Testis (tissue), 5 donors: ENCODE measurements at places on chromosomes 6 and 20. TPM values are rescaled to one million over a fixed set of nuclear protein-coding genes. Genes with fewer than 3 reads are reported as not detected.

GRCh38 chr6:53731866-53732636, 62.8 kb upstream of the LRRC1 start:
- H3K36me3 ChIP-seq, result no peaks in the 10 kb centered on the region
- H3K4me1 ChIP-seq, result peaks cover 5% of the 10 kb centered on the region
- DNase-seq, result no peak
- no peak overlapping the region for H3K27ac ChIP-seq
- H3K4me3 ChIP-seq, result no peak overlapping the region

GRCh38 chr20:8127553-8128255, 4.4 kb upstream of the PLCB1 start:
- H3K27me3 ChIP-seq, result no peaks in the 10 kb centered on the region
- H3K36me3 ChIP-seq, result no peaks in the 10 kb centered on the region
- no peak overlapping the region for H3K27ac ChIP-seq
- no peaks in the 10 kb centered on the region for H3K4me1 ChIP-seq
- H3K4me3 ChIP-seq, result no peak overlapping the region
- DNase-seq, result no peak

FAM162B gene
- polyA plus RNA-seq, result 9.4 TPM

DNA sequence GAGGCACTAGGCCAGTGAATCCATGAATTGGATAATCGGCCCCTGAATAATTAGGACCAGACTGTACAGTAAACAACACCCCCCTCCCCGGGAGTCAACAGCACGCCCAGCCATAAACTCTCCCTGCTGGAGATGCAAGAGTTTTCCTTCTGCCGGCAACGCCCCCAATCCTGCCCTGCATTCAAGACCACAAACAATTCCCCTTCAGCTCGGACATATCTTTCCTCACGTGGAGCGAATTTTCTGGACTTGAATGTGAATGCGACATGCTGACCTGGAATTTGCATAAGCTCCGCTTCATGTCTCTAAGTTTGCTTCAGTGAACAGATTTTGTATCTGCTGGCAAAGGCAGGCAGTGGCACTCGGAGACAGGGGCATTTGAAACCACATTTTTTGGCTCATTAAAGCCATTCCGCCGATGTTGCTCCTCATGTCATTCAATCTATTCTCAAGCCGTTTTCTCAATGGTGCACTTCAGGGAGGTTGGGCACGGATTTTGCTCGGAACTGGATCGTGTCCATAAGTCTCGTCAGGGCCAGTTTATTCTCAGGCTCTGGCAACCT, 38.0 kb upstream of the GMPR start:
- peaks cover 8% of the 10 kb centered on the region for H3K4me1 ChIP-seq
- peak overlapping the region; percentile 36 for H3K27ac ChIP-seq
- no peaks in the 10 kb centered on the region for H3K36me3 ChIP-seq

DNA sequence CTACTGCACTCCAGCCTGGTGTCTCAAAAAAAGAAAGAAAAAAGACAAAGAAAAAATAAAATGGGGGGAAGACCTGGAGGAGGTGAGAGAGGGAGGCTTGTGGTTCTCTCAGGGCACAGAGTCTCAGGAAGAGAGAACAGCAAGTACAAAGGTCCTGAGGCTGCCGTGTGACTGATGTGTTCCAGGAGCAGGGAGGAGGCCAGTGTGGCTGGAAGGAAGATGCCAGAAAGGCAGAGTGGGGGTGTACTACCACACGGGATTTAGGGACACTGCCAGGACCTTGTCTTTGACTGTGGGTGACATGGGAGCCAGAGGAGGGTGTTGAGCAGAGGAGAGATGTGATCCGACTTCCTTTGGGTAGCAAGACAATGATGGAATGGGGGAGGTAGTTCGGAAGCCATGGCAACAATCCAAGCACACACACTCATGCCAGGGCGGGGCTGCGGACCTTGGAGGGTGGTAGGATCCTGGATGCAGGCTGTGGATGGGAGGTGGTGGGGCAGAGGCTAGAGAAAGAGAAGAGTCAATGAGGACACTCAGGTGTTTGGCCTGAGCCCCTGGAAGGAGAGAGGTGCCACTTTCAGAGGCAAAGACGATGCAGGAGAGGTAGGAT, 136.4 kb upstream of the PTPN1 start:
- no peaks in the 10 kb centered on the region for H3K36me3 ChIP-seq
- no peaks in the 10 kb centered on the region for H3K27me3 ChIP-seq
- no peak overlapping the region for H3K4me3 ChIP-seq

HMGCLL1 gene
- polyA plus RNA-seq, result 2.2 TPM

DNA sequence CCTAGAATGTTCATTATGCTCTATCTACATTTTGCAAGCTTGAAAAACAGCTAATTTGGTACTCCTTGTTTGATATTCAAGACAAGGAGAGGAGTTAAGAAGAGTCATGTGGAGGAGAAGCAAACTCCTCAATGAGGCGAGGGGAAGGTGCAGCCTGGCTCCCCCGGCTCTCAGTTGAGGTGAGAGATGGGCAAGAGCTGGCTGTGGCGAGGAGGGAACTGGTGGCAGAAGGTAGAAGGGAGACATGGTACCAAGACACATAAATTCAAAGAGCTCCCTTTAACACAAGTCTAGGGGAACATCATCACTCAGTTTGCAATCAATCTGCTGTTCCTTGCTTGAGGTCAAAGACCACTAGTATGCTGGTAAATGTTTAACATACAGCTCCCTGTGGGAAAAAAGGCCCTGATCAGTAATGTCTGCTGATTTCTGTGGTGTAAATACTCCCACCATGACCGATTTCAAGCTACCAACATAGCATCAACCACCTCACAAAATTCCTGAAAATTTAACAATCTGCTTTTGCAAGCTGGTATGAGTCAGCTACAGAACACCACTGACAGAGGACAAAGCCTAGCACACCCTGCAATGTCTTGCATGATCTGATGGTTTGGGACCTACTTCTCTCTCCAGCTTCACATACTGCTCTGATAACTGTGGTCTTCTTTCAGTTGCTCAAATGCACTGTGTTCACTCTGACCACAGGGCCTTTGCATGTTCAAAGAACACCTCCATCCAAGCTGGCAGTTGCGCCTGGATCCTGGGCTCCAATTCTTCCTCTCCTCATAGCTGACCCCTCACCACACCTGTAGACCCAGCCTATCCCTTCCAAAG, 516.3 kb upstream of the CHD6 start:
- peaks cover 6% of the 10 kb centered on the region for H3K4me1 ChIP-seq
- no peak overlapping the region for H3K27ac ChIP-seq
- no peaks in the 10 kb centered on the region for H3K27me3 ChIP-seq
- DNase-seq, result no peak
- H3K4me3 ChIP-seq, result no peak overlapping the region

CST4 gene
- not detected for polyA plus RNA-seq
